Caudate nucleus (tissue), 63 donors: ENCODE measurements at places on chromosomes 7 and 10.

GRCh38 chr7:1503390-1503789, 799 bp downstream of the INTS1 start:
- no peak for DNase-seq

GRCh38 chr10:93573051-93573909, 6.8 kb downstream of the FFAR4 start:
- DNase-seq: no peak

DNA sequence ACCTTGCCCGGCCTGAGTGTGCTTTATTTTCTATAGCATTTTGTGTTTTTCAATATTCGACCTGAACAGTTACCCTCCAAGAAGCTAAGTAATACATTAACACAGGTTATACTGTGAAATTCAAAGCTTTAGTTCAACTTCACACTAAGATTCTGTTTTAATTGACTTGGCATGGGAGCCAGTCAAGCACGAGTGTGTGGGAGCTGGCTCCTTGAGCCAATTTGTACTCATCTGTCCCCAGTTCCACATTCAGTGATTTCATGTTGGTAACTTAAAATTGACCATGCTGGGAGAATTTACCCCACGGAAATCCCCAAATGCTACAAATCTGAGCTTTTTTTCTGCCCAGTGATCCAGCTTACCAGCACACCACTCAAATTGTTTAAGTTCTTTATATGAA, 20.3 kb downstream of the TSPAN12 start:
- no peak for DNase-seq

DNA sequence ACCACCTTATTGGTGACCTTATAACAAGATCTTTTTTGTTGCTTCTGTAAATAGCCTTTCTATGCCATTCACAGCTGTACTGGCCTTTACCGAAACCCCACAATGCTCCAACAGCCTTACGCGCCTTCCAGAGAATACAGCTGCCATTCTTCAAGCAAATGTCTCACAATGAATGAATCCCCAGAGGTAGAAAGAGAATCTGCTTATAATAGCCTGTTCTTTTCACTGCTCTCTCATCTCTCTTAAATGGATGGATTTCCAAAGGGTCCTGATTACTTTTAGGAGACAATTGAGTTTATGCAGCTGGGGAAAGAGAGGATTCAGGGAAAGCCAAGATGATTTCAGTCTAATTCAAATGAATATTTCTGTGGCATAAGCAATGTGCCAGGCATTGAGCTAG, 183.1 kb upstream of the PDE1C start:
- DNase-seq: no peak

DNA sequence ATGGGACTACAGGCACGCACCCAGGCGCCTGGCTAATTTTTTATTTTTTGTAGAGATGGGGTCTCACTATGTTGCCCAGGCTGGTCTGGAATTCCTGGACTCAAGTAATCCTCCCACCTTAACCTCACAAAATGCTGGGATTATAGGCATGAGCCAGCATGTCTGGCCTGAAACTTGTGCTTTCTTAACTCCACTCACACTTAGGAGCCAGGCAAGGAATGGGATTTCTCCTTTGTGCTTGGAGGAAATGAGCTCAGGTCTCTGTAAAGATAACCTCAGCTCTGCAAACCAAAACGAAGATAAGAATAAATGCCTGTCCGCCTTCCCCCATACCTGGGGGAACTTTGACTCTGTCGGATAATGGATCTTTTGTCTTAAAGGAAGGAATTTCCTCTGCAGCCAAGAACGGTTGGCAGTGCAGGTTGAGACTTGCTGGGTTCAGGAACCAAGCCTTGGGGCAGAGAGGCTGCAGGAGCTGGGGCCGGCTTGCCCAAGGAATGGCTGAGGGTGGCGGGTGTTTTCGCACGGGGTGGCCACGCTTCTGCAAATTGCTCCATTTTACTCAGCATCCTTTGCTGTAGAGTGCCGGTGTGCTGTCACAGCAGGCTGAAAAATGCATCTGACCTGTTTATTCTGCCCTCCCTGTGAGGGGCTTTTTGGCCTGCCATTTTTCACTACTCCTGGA, 174.2 kb downstream of the KIAA1217 start:
- no peak for DNase-seq

GRCh38 chr10:51786016-51786683, 86.8 kb upstream of the CSTF2T start:
- no peak for DNase-seq

GRCh38 chr10:35639021-35639727, 2.9 kb downstream of the FZD8 start:
- no peak for DNase-seq

- DNase-seq: peak; percentile 46
Measured at GRCh38 chr10:6114805-6115341, 26.0 kb downstream of the RBM17 start.

DNA sequence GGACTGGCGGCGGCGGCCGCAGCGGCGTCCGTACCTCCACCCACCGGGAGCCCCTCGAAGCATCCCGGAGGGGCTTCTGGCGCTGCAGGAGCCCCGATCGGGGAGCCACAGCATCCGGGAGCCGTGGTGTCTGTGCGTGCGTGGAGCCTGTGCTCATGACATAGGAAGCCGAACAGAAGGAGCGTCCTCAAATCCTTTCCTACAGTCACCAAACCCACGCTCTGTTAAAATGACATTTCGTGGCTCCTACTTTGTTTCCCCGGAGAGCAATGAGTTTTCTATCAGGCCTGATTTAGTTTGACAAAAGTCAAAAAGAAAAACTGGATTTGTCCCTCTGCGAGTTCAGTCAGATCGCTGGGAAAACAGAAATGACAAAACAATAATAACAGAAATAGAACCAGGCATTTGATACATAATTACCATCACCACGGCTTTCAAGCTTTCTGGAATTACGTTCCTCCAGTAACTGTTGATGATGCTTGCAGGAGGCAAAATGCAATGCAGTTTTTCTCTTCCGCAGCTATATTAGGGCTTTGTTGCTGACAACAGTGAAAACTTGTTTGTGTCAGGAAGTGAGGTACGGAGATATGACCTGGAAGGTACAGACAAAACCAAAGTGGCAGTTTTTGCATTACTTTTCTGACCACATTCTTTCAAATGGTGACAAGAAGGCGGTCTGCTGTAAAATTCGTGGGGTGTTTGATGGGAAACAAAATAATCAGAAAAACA, 219.3 kb upstream of the MKLN1 start:
- DNase-seq: no peak

- DNase-seq: no peak
Measured at GRCh38 chr10:575402-576129, 113.9 kb downstream of the DIP2C start.

DNA sequence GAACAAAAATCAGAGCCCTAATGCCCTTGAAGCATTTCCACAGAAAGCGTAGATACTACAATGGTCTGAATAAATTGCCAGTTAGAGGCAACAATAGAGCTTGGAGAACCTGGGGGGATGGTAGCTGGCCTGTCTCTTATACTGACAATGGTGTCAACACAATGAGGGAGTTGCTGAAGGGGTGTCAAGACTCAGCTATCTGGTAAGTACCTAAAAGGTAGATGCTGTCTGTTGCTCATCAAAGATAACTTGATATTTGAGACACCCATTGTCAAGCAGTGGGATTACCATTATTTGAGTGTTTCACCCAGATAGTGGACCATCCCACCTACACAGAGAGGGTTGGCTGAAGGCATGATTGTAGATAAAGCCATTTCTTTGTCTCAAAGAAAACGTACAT, 72.8 kb downstream of the PDE1C start:
- no peak for DNase-seq

DNA sequence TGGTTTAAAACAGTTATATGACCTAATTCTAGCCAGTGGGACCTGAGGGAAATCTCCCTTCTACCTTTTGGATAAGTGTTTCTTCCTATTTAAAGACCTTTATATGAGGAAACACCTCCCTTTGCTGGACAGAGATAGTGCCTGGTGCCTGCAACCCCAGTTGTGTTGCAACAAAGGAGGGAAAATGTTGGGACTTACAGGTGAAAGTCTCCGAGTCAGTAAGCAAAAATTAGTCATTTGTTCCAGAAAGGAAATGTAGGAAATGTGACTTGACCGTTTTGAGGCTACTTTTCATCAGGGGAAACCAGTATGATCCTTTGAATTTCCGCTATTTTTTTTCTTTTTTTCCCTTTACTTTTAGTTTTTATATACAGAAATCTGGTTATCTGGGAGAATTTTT, 165.5 kb downstream of the DKK1 start:
- DNase-seq: no peak

DNA sequence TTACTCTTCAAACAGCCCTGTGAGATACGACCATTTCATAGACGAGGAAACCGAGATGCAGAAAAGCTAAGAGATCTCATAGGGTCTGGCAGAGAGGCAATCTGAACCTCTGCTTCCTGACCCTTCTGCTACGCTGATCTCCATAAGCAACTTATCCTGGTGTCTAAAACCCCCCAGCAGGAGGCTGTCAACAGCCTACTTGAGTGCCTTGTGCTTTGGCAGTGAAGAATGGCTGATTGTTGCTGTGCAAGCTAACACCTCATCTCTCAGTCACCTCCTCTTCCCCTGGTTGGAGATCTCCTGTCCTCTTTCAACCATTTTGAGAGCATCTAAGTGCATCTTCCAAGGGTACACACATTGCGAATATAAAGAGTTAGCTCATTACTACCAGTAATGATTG, 86.2 kb downstream of the AOAH start:
- DNase-seq: no peak

- no peak for DNase-seq
Measured at GRCh38 chr7:91325726-91326125, 61.5 kb downstream of the FZD1 start.

- DNase-seq: no peak
Measured at GRCh38 chr7:154868921-154869320, 134.0 kb downstream of the PAXIP1 start.

DNA sequence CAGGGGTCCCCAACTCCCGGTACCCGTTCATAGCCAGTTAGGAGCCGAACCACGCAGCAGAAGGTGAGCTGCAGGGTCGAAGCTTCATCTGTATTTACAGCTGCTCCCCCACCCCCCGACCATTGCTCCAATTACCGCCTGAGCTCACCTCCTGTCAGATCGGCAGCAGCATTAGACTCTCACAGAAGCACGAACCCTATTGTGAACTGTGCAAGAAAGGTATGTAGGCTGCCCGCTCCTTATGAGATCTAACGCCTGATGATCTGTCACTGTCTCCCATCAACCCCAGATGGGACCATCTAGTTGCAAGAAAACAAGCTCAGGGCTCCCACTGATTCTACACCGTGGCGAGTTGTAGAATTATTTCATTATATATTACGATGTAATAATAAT, 14.6 kb upstream of the AZGP1 start:
- DNase-seq: no peak

GRCh38 chr7:149444287-149444686, 16.6 kb downstream of the ZNF777 start:
- no peak for DNase-seq

GRCh38 chr10:62373995-62374861, at the start of gene ZNF365:
TSS of gene ZNF365 (plus strand) at chr10:62374369. CDS start at chr10:62376194, 1,825 bp downstream.
- DNase-seq: peak; percentile 77

DNA sequence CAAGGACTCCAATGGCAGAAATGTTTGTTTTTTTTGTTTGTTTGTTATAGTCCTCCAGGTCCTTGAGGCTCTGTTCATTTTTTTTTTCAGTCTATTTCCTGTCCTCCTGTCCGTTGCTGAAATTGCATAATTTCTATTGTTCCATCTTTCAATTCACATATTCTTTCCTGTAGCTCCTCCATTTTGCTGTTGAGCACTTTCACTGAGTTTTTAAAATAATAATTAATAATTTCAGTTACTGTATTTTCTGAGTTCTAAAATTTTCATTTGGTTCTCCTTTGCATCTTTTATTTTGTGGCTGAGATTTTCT, 202.3 kb upstream of the AGR3 start:
- no peak for DNase-seq

DNA sequence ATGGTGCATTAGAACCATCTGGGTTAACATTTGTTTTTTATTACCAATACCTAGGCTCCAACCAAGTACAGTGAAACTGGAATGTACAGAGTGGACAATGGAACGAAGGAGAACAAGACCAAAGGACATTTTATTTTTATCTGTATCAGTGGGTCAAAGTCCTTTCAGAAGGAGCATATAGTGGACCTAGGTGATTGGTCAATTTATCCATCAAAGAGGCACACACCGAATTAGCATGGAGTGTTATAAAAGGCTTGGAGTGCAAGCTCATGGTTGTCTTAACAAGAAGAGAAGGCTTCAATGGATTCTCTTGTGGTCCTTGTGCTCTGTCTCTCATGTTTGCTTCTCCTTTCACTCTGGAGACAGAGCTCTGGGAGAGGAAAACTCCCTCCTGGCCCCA, at the start of gene CYP2C9:
TSS of gene CYP2C9 (plus strand) at position 276 of the 400 bp plus-strand sequence. CDS start at position 301, 25 bp downstream.
- DNase-seq: no peak

DNA sequence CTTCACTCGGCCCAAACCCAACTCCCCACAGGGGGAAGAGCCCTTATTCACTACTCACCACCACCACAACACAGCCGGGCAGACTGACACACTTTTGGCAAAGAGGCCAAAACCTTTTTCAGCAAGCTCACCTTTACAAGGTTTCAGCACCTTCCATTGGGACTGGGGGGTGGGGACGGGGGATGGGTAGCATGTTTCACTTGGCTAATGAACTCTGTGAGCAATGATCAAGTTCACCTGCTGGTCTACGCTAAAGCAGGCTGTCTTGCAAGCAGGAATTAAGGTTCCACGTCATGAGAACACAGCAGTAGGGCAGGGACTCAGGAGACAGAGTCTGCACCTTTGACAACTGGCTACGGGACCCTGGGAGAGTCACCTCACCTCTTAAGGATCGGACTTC, 7.0 kb downstream of the FAM53B start:
- no peak for DNase-seq

DNA sequence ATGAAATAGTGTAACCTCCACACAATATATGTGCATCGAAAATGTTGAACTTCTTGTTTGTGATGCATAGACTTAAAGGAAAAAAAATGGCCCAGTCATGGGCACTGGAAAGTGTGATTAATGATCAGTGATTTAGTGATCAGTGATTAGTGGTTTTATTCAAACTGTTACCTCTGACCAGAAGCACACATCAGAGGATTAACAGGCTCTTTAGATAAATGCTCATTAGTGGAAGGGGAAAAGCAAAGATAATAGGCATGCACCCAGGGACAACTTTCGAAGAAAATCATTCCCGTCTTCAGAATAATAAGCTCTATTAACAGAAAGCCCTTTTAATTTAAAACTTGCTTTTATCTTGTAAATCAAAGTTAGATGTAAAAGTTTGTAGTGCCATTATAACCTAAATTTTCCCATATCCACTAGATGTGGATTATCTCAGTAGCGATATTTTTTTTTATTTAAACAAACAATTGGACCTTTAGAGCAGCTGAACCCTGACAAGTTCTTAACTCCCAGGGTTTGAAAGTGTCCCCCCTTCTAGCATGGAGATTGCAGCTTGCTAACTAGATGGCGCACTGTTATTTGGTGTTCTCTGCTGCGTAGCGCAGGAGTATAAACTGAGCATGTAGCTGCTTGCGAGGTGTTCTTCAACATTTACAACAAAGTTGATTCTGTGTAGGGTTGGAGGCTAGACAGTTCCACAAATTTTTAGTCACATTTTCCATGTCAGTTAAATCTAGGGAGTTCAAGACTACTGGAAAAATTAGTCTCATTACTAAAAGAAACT, at the start of gene CREB5:
TSS of gene CREB5 (plus strand) at position 643 of the 787 bp plus-strand sequence. CDS start 397 bp downstream, outside the sequence.
- peak; percentile 15 for DNase-seq

DNA sequence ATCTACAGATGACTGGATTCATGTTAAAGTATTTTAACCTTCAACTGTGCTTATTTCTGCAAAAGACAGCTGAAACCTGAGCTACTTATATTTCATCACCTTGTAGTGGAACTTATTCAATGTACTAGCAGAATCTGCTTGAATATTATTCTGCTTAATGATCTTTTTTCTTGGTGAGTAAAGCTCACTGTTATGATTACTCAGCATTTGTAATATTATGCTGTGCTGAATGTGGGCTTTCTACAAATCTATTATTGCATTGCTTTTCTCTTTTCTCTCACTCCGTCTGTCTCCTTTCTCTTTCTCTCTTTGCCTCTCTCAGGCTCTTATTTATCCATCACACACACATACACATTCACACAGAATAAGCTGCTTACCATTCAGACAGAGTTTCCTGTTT, 98.7 kb upstream of the TMEM196 start:
- no peak for DNase-seq
